Activated CD4-positive, alpha-beta T cell treated with anti-CD3 and anti-CD28 coated beads, Interleukin-2, amount 50 U/mL, for 48 hours (primary cell): ENCODE measurements at places on chromosomes 12 and 14.
A peak's percentile ranks its signal among the peaks of the same experiment; 100 is the strongest.

GRCh38 chr14:64095620-64096019 is 198.6 kb downstream of the ESR2 start:
- peak; percentile 13 for DNase-seq

DNA sequence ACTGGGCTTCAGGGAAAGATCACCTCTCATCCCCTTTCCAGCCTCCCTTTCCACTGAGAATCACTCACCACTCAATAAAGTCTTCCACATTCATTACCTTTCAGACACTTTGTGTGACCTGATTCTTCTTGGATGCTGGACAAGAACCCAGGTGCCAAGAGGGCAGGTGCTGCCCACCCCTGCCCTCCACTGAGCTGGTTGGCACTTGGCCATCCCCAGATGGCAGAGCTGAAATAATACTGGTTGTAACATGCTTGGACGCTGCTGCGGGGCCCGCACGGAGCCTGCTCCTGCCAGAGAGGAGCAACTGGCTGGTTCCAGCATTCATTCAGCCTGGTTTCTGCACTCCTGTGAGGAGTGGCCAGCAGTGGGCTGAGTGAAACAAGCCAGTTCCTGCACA is 386.7 kb upstream of the CCDC196 start:
- DNase-seq = no peak

- DNase-seq = no peak
These were observed 32.0 kb downstream of the TMEM63C start for GRCh38 chr14:77213679-77214016.

- DNase-seq = no peak
These were observed 45.4 kb downstream of the ANO2 start for GRCh38 chr12:5899675-5900074.

- no peak for DNase-seq
These were observed 157.3 kb upstream of the PLXNC1 start for GRCh38 chr12:93990832-93991803.

GRCh38 chr12:47775100-47775911 is 2.3 kb downstream of the SLC48A1 start:
- no peak for DNase-seq

- DNase-seq = no peak
These were observed 262.5 kb downstream of the FOXG1 start for GRCh38 chr14:29028973-29029582.

- DNase-seq = peak; percentile 27
These were observed 61.0 kb downstream of the CPM start for GRCh38 chr12:68871921-68872320.

- peak; percentile 22 for DNase-seq
These were observed 5.4 kb upstream of the CCDC177 start for GRCh38 chr14:69580009-69580577.

DNA sequence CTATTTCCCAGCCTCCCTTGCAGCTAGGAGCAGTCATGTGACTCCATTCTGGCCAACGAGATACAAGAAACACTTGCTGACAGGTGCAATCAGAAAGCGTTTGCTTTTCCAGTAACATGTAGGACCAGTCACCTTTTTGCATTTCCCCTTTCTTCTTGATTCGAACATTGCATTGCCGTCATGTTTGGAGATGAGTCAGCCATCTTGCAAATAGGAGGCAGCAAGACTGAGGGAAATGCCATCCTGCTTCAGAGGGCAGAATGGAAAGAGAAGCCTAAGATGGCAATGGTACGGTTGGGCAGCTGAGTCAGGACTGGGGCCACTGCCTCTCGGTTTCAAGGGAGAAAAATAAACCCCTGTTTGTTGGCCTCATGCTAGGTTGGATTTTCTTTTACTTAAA is 34.5 kb upstream of the GPR132 start:
- DNase-seq = no peak

DNA sequence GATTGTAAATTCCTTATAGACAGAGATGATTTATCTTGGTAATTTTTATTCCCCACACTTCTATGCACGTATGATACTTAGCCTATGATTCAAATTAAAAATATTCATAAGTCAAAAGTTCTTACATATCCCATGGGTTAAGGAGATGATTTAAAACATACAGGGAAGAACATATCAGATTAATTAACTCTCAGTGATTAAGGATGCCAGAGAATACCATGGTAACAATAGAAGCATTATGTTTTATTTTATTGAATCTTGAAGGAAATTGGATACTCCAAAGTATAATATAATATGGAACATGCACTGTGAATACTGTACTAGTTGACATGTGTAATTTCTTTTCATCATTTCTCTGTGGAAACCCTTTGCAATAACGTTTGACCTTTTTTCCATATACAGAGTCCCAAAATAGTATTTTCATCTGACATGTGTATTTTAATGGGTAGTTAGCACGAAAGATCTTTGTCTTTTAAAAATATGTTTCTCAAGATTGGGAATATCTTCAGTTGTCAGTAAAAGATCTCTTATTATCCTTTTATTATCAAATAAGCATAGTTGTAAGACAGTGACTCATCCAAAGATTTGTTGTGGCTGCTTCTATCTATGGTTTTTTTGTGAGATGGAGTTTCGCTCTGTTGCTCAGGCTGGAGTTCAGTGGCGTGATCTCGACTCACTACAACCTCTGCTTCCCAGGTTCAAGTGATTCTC is 166.7 kb downstream of the RAD51B start:
- DNase-seq = no peak

- DNase-seq = no peak
These were observed 419.4 kb downstream of the SNAPC1 start for GRCh38 chr14:62181591-62181990.

- DNase-seq = no peak
These were observed 55.5 kb downstream of the PPP2R5E start for GRCh38 chr14:63487724-63488123.

- no peak for DNase-seq
These were observed 95.0 kb downstream of the C12orf75 start for GRCh38 chr12:105425254-105426174.

GRCh38 chr12:54272214-54272613 is 7.7 kb downstream of the CBX5 start:
- no peak for DNase-seq

DNA sequence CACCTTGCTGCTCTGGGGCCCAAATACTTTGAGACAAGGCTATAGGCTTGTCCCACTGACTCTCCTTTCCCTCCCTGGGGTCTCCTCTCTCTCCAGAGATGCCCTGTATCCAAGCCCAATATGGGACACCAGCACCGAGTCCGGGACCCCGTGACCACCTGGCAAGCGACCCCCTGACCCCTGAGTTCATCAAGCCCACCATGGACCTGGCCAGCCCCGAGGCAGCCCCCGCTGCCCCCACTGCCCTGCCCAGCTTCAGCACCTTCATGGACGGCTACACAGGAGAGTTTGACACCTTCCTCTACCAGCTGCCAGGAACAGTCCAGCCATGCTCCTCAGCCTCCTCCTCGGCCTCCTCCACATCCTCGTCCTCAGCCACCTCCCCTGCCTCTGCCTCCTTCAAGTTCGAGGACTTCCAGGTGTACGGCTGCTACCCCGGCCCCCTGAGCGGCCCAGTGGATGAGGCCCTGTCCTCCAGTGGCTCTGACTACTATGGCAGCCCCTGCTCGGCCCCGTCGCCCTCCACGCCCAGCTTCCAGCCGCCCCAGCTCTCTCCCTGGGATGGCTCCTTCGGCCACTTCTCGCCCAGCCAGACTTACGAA is 3.1 kb downstream of the NR4A1 start:
- no peak for DNase-seq

DNA sequence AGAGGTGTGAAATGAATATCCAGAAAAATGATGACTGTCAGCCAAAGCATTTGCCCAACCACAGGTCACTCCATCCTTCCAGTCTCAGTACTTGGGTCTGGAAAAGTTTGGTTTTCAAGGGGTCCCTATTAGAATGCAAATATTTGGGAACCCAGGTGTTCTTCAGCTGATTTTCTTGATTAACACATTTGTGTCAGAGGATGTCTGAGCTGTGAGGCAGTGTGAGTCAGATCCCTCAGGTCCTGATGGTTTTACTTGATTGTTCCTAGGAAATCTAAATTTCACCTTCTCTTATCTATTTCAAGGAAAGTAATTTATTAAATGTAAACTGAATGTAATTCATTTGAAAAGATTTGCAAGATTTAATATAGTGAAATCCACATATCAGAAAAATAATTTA is 71.5 kb downstream of the SSPN start:
- DNase-seq = no peak

DNA sequence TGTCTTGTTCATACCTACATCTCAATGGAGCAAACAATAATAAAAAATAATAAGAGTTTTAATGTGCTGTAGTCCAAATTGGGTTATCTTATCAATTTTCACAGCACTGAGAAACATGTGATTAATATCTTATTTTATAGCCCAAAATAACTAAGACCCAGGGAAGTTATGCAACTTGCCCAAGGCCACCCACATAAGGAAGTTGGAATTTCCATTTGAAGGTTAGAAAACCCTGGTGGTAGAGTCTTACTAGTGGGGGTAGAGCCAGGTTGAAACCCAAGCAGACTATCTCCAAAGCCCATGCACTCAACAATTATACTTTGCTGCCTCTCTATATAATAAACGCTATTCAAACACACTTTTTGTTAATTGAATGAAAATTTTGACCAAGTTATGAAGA is 270.0 kb upstream of the CAND1 start:
- DNase-seq = no peak

GRCh38 chr14:99660794-99661193 is 15.9 kb downstream of the HHIPL1 start:
- no peak for DNase-seq

GRCh38 chr12:32437095-32437515 is 37.7 kb downstream of the FGD4 start:
- DNase-seq = no peak

- DNase-seq = no peak
These were observed 105.8 kb upstream of the SINHCAF start for GRCh38 chr12:31431721-31432240.

DNA sequence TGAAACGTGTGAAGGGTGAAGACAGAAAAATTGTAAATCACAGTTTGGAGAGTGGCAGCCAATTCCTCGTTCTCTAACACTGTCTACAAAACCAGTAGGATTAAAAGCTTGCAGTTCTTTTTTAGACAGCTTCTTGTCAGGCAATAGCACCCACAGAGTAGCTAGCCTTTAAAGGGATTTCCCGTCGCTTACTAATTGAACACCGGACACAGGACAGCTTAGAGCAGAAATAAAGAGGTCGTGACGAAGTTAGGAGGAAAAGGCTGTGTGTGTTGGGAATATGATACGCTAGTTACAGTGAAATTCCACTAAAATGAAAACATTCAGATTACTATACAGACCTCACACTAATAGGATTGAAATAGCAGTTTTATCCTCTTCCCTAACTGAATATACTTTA is 149.1 kb upstream of the FLRT2 start:
- DNase-seq = no peak

DNA sequence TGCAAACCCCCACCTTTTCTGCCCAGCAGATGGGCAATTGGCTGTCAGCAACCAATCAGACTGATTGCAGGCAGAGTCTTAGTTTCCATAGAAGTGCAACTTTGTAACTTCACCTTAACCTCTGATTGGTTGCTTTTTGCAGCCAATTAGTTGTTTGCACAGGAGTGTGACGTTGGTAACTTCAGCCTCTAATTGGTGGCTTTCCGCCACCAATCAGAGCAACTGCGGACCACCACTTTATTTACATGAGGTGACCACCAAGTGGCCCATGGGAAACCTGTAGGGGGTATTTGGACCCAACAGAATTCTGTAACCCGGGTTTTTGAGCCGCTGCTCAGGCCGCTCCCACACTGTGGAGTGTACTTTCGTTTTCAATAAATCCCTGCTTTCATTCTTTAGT is 32.3 kb downstream of the CDKN1B start:
- DNase-seq = no peak

DNA sequence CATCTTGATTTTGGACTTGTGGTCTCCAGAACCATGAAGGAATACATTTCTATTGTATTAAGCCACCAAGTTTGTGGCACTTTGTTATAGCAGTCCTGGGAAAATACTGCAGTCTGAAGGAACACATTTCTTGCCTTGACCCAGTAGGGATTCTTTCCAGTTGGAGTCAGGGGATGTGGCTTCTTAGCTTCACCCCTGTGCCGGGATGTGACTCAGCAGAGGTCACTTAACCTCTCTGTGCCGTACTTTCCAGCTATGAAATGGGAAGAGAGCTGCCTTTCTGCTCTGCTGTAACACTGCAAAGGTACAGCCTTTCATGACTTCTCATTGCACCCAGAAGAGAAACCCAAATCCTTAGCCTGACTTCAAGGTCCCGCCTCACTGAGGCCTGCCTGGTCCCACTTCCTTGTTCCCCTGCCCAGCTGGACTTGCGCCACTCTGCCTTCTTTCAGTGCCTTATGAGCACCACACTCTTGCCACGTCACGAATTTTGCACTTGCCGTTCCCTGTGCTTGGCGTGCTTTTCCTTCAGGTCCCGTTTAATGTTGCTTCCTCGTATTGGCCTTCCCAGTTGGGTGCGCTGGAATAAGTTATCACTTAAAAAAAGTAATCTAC is 24.2 kb downstream of the CHST11 start:
- DNase-seq = no peak

DNA sequence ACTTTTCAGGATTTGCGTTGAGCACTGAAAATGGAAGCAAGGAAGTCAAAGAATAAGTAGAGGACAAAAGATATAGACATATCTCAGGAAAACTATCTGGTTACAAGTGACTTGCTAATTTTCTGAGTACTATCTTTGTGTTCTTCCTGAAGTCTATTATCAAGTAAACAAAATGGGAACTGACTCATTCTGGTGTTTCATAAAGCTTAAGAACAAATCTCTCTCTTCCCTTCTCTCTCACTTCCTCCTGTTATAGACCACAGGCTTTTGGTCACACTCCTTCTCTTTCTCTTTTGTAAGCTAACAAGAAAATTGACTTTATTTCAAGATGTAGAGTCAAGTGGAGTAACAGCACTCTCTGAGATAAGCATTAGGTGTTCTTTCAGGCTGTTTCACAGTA is 406.6 kb upstream of the SYT1 start:
- DNase-seq = no peak
